ENCODE measurements at places on chromosomes 16 and 17.
A peak's percentile ranks its signal among the peaks of the same experiment; 100 is the strongest.

DNA sequence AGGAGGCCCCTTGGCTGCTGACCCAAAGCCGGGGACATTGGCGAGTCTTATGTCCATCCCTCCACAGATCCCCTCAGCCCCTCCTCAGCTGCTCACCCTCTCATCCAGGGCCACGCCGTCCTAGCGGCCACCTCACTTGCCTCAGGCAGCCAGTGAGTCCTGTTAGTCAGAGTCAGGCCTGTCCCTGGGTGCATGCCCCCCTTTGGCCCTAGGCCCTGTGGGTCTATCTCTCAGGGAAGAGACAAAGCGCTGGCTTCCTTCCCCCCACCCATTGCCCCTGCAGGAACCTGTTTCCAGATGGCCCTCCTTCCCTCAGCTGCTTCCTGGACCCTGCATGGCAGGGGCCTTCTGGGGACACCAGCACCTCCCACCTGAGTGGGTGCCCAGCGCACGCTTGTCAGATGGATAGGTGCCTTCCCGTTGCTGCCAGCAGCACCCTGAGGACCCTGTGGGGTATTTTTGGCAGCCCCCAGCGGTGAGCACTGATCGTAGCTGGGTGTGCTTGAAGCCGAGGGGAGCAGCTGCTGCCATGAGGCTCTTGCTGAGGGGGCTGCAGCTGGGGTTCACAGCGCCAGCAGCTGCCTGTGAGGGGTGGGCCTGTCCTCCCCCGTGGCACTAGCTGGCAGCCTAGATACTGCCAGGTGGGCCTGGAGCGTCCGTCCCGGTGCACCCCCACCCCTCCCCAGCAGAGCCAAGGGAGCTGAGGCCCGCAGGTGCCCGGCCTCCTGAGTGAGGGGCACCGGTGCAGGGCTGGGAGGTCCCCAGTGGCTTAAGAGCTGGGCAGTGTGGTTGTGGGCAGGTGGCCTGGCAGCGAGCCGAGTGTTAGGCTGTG lies 8.4 kb downstream of the DBNDD1 start:
- no peak for DNase-seq

- DNase-seq, result no peak
Measured at GRCh38 chr17:59333836-59334235, 2.4 kb downstream of the YPEL2 start.

DNA sequence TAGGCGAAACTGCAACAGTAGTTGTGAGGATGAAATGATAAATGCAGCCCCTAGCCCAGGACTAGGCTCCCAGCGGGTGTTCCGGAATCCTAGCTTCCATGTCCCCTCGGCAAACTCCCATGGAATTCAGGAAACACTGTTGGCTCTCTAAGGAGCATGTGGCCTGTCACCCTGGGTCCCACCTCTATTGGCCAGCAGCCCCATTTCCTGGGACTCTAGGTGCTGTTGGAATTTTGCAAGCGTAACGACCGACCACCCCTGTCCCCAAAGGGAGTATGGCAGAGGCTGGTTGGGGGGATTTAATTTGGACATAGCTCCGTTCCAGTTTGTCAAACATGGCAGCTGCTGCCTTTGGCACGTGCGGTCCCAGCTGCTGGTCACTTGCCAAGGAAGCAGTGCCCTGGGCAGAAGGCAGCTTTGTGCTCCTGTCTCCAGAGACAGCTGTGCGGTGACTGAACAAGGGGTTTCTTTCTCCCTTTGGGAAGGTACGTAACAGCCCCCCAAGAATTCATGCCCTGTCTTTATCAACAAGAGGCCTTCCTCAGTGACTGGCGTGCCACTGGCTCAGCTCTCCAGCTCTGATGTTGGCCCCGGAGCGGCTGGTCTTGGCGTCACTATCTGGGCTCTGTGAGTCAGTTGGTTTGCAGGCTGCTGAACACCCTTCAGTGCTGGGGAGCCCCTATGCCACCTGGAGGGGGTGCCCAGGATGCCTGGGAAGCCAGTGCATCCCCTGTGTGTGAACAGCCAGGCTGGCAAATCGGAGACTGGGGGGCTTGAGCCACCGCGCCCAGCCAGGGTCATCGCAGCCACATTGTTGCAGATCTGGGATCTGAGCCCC lies 235.2 kb upstream of the TNRC6C start:
- DNase-seq, result no peak

DNA sequence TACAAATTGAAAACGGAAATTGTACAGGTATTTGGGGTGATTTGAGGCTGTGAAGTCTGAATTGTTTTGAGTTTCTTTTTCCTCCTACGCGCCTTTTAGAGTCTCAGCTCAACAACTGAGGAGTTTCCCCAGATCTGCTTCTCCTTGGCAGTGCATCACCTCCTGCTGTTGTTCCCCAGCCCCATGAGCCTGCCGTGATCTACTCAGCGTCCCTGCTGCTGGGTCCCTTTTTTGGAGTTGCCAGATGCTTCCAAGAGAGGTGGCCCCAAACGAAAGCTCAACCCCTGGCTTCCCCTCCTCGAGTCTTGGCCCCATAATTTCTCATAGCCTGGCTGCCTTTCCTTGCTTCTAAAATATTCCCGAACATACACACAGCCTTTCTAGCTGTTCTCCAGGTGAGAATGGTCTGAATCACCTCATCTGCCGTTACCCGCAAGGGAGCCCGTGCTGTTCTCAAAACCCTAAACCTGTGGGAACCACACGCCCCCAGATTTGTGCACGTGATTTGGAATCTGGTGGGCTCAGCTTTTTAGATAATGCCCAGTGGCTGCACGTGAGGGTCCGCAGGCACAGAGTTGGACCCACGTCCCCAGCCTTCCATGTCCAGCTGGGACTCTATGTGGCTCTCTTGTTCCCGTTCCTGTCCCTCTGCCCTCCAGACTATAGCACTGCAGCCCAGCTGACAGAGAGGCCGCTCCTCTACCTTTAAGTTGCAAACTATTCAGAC lies 179.1 kb upstream of the CHMP6 start:
- no peak for DNase-seq

- DNase-seq, result peak; percentile 21
Measured at GRCh38 chr17:7915179-7915610, 894 bp downstream of the RNF227 start.
